ENCODE measurements at places on chromosomes 7 and 10.

DNA sequence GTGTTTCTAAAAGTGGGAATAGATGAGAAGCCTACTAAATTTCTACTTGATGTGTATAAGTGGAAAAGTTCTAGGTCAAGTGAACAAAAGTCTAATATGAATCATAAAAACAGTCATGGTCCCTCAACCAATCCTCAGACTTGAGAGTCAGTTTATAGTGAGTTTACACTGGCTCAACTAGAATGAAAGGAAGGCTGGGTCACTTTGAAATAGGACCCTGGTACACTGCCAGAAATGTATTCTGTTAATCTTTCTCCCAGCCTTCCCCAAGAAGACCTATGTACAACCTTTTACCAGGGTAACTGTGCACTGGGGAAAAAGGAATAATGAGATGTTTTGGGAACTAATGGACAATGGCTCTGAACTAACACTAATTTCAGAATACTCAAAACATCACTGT lies 17.3 kb downstream of the ELMO1 start:
- no peak for DNase-seq

DNA sequence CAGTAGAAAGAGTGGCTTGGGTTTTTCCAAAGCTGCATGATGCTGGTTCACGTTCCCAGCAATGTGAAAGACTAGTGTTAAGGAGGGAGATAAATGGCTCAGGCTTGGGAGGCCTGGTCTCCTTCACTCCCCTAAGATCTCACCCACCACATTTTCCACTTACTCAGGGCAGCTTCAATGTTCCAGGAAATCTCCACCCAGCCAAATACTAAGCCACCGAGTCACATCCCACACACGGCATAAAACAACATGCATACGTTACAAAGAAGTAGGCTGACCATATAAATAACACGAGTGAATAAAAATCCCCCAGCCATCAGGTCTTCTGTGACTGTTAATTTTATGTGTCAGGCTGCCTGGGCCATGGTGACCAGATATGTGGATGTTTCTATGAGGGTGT lies 303.5 kb downstream of the SFMBT2 start:
- DNase-seq = no peak

DNA sequence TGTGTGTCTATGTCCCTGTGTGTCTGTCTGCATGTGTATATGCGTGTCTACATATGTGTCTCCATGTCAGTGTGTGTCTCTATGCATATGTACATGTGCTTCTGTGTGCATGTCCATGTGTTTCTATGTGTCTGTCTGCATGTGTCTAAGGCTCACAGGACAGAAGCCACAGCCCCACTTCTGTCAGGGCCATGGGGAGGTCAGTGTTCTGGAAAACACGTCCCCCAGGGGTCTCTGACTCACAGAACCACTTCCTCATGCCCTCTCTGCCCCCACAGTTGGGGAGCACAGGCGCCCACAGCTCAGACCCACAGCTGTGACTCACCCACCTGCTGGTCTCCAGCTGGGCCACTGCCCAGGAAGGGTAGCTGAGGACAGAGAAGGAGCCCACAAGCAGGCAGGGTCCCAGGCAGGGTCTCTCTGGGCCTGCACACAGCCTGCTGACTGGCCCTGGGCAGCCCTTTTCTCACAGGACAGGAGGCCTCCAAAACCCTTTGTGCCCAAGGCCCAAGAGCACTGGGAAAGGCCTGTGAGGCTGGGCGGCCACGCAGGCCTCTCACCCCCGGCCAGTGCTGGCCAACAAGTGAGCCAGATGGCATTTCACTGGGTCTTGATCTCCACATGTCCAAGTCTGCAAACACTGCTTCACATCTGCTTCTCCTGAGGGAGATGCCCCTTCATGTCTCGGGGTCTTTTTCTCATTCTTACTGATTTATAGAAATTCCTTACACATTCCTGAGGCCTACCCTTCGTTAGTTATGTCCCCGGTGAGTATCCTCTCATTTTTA lies 102.9 kb upstream of the FAM20C start:
- DNase-seq = no peak

GRCh38 chr10:112071596-112072133 lies 111.9 kb downstream of the GPAM start:
- DNase-seq = no peak

Measured in stimulated activated CD4-positive, alpha-beta T cell treated with anti-CD3 and anti-CD28 coated beads, TNF-alpha, amount 100 ng/mL, for 4 hours (primary cell).